ENCODE measurements at places on chromosomes 6 and 20.

GRCh38 chr20:49228676-49229075 lies 9.5 kb downstream of the DDX27 start:
- DNase-seq: no peak

DNA sequence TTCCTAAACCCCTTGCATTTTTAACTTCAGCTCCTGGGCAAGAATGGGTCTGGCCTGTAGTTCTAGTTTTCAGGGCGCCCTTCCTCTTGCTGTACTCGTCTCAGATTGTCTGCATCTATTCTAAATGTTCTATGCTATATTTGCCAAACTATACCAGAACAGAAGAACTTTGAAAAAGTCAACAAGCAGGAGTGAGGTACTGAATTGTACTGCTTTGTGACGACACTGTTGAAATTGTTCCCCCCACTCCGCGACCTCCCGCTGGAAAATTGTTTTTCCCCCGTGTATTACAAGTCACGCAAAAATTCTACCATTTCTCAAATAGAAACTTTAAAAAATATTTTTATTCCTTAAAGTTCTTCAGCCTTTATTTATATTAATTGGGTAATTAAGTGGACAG lies 73.9 kb downstream of the CBFA2T2 start:
- DNase-seq: no peak

DNA sequence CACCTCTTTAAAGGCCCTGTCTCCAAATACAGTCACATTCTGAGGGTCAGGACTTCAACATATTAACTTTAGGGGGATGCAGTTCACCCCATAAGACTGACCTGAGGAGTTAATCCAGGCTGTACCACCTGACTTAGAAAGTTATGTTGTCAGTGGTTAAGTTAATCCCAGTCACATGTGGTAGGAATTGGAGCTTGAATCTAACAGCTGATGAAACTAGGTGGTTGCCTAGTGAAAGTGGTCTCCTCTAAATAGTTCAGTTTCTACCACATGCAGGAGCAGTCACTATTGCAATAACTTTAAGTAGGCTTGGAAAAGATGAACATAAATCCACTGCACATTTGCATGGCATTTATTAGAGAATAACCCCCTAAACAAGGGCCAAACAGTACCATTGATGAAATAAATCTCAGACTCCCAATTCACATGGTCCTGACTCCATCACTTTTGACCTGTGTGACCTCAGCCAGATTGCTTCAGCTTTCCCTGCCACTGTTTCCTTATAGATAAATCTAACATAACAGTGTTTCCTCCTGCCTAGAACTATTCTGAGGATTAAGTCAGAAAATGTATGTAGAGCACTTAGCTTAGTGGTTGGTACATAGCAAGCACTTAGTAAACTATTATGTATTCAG lies 20.1 kb downstream of the SAMD5 start:
- no peak for DNase-seq

DNA sequence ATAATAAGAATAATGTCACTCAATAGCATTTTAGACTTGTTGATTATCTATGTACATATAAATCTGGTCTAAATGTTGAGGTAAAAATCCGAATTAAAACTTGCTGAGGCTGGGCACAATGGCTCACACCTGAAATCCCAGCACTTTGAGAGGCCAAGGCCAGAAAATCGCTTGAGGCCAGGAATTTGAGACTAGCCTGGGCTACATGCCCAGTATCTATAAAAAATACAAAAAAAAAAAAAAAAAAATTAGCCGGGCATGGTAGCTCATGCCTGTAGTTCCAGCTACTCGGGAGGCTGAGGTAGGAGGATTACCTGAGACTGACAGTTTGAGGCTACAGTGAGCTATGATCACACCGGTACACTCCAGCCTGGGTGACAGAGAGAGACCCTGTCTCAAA lies 34.2 kb upstream of the SUPT3H start:
- DNase-seq: no peak

GRCh38 chr6:163373240-163373639 lies 41.3 kb upstream of the QKI start:
- no peak for DNase-seq

- DNase-seq: peak; percentile 87
These were observed 37.7 kb downstream of the MAP3K4 start for GRCh38 chr6:161029195-161029809.

GRCh38 chr6:3857468-3858456 lies 8.6 kb downstream of the FAM50B start:
- no peak for DNase-seq

DNA sequence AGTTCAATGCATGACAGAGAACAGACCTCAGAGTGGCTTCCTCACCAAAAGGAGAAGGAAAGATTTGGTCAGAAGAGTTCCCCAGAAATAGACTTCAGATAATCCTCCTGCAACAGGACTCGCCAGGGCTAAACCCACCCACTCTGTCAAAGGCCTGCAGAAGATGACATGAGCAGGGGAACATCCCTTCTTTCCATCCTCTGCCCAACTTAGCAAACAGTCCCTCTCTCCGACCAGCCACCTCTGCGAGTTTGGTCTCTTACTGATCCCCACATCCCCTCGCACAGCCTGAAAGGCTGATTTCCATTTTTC lies 7.5 kb downstream of the NFATC2 start:
- no peak for DNase-seq

GRCh38 chr6:9675122-9675521 lies 739.8 kb downstream of the TFAP2A start:
- no peak for DNase-seq

DNA sequence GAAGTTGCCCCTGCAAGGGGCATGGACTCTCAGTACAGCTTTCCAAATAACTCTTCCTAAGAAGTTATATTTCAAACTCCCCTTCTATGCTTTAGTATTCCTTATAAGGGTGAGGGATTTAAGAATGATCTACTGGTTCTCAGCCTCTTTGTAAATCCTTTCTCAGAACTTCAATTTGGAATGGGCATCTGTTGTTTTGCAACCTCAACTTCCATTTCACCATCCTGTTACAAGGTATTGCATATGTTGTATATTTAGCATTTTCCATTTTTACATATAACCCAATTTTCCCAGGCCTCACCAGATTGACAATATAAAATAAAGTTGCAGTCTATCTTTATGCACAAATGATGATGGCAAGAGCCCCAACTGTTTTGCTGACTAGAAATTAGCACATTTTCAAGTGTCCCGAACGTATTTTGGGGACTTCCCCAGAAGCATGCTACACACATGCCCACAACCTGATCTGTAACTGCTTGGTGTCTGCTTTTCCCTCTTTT lies 154.9 kb upstream of the CARMIL1 start:
- DNase-seq: no peak

GRCh38 chr20:36214684-36215256 lies 21.5 kb upstream of the AAR2 start:
- no peak for DNase-seq

DNA sequence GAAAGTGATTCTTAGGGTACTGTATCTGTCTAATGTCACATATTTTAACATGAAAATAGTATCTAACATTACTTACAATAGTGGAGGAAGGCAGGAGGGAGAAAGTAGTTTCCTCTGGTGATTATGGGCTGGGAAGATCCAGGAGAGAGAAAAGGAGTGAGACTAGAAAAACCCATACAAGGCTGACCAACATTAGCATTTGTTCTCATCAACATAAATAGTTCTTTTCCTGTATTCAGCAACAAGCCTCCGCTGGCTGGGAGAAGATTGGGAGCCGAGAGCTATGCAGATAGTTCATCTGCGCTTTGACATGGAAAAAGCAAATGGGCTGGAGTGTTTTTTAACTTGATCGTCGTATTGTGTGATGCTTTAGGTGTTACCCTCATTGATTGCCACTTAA lies 239.4 kb downstream of the PHACTR1 start:
- DNase-seq: no peak

DNA sequence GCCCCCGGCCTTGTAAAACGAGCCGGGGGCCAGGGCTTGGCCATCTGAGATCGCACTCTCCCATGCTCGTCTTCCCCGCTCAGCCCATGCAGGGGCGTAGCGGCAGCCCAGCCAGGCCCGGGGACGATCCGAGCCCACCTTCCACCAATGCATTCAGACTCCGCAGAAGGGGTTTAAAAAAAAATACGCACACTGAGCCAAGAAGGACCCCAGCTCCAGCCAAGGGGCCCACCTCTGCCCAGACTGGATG lies 320 bp downstream of the GSTA4 start:
- DNase-seq: no peak
